Stimulated activated naive CD4-positive, alpha-beta T cell treated with Interleukin-2 at 50 U/mL for 16 hours (primary cell): ENCODE measurements at places on chromosomes 16 and 17.

DNA sequence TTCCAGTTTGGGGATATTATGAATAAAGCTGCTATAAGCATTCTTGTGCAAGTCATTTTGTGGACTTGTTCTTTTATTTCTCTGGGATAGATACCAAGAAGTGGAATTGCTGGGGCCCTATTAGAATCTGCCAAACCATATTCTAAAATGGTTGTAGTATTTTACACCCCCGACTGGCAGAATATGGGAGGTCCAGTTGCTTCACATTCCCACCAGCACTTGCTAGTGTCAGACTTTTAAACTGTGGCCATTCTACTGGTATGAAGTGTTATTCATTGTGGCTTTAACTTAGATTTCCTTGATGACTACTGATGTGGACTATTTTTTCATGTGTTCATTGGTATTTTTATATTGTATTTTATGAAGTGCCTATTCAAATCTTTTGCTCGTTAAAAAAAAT, 18.1 kb upstream of the NUP93 start:
- DNase-seq = no peak

- DNase-seq = no peak
Measured at GRCh38 chr16:11452746-11453389, 107.6 kb downstream of the RMI2 start.

DNA sequence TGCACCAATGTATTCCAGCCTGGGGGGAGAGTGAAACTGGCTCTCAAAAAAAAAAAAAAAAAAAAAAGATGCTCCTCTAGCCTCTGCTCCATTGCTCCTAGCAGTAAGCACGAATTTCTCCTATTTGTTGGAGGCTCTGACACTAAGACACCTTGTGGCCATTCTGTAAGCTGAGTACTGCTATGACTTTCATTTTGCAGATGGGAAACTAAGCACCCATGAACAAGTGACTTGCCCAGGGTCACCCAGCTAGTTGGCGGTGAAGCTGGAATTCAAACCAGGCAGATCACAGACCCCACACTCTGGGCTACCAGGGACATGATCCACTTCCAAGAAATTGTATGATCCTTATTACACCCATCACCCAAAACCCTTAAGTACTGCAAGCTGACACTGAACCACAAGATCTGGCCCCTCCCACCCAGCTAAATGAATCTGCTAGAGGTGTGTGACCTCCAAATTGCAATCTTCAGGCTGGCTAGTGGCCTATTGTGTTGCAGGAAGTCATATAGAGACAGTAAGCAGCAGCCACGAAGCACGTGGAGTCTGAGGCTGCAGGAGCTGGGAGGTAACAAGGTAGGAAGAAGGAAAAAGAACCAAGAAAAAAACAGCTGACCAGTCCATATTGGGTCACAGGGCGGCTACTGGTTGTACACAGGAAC, 209.4 kb downstream of the XYLT1 start:
- DNase-seq = no peak

GRCh38 chr17:75692976-75693375, 25.8 kb downstream of the SAP30BP start:
- no peak for DNase-seq

DNA sequence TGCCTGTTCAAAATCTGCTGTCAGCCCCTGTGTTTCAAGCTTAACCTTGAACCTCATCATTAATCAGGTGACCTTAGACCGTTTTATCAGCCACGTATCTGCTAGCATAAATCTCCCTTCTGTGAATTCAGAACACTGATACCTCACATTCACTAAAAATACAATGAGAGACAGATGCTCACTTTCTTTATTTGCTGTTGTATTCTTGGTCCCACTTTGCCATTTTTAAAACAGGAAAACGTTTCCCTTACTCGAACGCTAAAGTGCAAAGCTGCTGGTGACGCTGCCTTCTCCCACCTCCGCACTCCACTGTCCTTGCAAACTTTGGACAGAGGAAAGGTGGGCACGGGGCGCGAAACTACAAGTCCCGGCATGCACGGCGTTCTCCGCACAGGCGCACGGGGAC, 220 bp upstream of the ARHGAP44 start:
- no peak for DNase-seq

DNA sequence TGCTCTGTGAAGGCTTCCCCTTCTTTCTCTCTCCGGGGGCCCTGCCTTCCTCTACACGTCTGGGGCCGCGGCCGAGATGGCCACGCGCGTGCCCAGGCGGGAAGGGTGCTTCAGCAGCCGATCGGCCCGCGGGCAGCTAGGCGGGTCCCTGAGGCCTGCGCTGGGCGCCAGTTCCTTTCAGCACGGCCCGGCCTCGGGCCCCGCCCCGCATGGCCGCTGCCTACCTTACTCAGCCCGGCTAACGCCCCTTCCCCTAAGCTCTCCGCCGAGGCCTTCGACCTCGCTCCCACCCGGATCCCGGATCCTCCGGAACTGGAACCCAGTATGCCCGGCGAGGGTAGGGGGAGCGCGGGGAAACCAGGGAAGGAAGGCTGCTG, 335 bp downstream of the TMEM11 start:
- no peak for DNase-seq

DNA sequence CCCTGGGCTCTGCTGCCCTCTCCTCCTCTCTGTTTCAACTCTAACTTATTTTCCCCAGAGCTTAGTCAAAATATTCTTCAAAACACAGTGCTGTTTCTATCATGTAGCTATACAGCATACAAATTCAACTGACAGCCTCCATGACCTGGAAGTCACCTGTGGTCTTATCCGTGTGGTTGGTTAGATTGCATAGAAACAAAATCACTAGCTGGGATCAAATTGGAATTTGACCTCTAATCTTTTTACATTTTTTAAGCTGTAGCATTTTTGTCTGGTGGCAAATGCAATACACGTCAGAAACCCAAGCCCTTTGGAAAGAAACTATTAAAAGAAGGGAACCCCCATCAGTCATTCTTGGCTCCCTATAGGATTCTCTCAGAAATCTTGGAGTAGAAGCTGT, 57.3 kb downstream of the ABCC12 start:
- DNase-seq = no peak
